Fibroblast of mammary gland (primary cell): ENCODE measurements at places on chromosomes 1 and 21.

GRCh38 chr1:187513190-187513589, 684.4 kb downstream of the PLA2G4A start:
- DNase-seq: peak; percentile 2

DNA sequence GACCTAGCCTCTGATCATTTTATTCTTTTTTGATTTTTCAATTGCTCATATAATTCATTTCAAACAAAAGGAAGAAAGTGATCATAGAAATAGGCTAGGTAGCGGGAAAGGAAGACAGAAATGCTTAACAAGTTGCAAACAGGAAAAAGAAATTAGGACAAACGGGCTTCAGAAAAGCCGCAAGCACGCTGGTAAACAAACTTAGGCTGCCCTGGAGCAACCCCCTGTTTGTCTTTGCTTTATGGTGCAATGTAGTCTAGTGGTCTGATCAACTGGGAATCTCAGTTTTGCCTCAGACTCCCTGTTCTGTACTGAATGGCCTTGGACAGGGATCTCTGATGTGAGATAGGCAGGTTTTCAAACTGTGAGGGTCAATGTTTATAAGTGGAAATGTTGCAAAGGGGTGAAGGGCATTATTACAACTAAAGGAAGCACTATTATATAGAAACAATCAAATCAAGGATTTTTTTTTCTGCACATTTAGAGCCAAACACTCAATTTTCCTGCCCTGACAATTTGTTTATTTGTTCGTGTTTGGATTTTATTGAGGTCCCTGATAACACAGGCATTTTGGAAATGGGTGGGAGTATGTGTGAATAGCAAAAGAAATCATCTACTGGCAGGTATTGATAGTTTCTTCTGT, 146.8 kb upstream of the NRIP1 start:
- no peak for DNase-seq

- DNase-seq: no peak
Measured at GRCh38 chr1:107683191-107683657, 281.8 kb downstream of the VAV3 start.

DNA sequence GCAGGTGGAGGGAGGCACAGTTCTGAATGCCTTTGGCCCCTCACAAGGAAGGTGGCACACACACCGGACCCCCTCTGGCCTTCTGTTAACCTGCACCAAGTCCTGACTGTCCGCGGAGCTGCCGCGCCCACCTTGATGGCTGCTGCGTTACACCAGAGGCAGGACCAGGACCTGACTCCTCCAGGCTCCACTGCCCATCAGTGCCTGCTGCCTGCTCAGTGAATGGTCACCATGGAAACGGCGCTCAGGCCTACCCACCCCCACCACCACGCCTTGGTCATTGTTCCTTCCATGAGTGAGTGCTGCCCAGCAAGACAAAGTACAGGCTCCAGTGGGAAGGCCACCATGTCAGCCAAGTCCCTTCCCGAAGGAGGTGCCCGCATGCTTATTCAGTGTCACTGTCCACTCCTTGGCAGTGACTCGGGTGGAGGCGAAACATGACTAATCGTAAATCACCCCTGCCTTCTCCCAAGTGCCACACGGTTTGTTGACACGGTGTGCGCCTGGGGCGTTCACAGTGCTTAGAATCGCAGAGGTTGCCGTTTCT, 57.3 kb downstream of the SLC37A1 start:
- no peak for DNase-seq

- no peak for DNase-seq
Measured at GRCh38 chr1:214727274-214727673, 124.3 kb downstream of the CENPF start.

DNA sequence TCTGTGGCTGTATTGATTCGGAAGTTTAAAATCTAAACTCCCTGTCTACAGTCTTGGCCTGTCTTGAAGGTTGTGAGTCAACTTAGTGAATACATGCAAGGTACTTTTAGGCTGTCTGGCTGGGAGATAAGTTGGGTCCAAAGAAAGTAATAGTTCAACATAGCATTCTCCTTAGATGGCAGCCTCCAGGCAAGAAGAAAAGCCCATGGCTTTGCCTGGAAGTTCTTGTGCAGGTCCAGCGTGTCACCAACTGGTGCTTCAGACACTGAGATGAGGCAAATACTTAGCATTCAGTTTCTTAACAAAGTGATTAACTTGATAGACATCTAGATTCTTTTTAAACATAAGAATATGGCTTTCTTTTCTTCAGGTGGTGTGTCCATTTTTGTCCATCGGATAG, 328.2 kb downstream of the DISC1 start:
- DNase-seq: no peak

- peak; percentile 38 for DNase-seq
Measured at GRCh38 chr1:201826830-201827229, 2.1 kb upstream of the IPO9 start.

DNA sequence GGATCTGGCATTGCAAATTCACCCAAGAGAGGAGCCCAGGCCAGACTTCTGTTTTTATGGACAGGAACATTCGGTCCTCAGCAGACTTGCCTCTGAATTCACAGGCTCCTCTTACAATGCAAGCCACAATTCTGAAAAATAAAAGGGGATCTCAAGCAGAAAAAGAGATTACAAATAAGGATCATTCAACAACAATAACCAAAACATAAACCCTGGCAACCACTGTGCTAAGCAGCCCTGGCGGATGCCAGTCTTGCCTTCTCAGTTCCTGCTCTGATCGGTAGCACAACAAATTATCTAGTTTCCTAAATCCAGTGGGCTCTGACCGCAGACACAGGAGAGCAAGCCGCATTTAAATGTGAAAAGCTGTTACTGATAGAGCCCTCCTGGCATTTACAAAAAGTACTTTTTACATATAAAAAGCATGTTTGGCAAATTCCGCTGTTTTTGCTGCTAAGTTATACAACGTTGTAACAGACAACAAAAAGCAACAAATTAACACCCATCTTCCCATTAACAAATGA, 123.4 kb upstream of the FOXD3 start:
- DNase-seq: no peak

DNA sequence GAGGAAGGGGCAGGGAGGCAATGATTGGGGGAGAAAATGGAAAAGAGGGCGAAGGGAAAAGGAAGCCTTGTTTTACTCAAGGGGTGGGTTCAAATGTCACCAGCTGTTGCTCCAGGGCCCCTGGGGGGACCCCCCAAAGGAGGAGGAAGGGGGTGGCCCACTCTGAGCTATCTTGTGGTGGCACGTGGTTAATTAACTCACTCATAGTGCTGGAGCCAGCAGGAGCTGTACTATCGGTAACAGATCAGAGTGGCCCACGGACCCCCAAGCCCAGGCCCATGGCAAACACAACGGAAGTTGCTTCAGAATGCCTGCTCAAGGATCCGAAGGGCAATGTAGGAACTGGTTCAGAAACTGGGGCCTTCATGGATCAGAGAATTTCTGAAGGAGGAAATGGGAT, 7.2 kb downstream of the TFF2 start:
- no peak for DNase-seq

DNA sequence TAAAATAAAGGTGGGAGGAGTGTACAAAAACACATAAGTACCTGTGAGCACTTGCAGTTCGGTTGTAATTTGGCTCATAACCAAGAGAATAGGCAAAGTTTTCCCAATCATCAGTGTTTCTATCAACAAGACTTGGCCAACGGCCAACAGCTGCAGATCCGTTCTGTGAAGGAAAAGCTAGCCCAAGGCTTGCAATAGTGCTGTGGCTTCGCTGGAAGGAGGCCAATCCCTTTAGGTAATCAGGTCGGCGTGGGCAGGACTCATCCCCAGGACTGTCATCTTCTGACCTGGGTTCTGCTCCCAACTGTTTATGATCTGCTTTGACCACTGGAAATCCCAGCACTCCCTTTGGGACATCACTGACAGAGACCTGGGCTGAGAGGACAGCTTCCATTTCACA, 107.8 kb downstream of the LYST start:
- DNase-seq: peak; percentile 18

- DNase-seq: no peak
Measured at GRCh38 chr1:240230816-240231215, 139.1 kb downstream of the FMN2 start.

GRCh38 chr1:58908561-58909560, 125.0 kb upstream of the JUN start:
- DNase-seq: peak; percentile 89

DNA sequence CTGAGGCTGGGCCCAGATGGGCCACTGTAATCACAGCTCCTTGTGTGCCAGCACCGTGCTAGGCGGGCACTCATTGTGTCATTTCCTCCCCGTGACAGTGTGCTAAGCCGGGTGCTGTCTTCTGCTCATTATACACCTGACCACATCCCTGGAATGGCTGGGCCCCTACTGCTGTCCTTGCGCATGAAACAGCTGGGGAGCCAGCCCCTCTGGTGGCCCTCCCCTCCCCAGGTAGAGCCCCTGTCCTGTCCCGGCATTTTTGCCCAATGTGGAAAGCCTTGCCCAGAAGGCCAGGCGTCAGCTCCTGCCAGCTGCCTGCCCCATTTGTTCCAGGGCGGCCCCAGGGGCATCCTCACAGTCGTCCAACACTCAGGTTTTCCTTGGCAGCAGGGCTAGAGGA, 107.4 kb upstream of the CASZ1 start:
- DNase-seq: no peak

DNA sequence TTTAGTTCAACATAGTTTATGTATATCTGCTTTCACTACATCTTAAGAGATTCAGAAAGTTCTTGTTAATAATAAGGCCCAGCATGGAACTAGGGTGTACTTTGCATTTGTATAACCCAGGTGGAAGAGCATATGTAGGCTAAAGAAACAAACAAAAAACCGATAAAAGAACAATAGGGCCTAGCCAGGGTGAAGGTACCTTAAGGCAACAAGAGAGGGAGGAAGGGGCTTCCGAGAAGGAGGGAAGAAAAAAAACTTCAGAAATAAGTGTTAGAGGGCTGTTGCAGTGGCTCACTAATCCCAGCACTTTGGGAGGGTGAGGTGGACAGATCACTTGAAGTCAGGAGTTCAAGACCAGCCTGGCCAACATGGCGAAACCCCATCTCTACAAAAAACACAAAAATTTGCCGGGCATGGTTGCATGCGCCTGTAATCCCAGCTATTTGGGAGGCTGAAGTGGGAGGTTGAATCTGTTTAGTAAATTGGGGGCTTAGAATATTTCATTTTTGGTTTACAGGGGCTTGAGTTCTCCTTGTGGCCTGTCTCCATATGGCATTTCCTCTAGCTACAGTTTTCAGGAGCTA, 4.7 kb upstream of the SPATA45 start:
- no peak for DNase-seq

DNA sequence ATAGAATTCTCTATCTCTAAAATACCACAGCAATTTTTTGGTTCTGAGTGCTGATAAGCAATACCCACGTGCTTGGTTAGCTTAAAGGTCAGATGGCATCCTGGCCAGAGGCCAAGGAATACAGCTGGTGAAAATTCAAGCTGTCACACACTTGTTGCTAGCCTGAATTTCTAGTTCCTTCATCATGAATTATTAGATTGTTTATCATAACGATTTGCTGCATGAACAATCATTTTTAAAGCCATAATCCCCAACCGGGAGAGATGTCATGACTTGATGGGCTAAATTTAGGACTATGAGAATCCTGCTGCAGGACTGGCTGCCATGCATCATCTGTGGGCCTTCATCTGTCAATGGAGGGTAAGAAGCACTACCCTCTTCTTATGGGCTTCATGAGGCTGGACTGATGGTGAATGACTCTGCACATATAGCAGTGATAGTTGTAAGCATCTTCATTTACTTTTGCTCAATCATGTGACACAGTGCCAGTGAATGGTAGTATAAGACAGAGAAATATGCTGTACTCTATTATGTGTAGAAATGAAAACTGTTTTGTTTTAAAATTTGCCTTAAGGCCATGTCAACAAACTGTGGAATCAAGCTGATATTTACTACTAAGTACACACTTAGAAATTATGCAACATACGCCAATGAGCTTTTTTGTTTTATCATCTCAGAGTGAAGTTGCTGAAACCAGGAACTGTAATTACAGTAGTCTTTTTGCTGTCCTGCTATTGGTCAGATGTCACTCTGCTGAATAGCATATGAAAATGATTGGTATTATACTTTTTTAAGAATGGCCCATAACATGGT, 80.5 kb upstream of the RALGPS2 start:
- no peak for DNase-seq

- DNase-seq: peak; percentile 88
Measured at GRCh38 chr1:30816211-30817076, 58.9 kb upstream of the LAPTM5 start.

DNA sequence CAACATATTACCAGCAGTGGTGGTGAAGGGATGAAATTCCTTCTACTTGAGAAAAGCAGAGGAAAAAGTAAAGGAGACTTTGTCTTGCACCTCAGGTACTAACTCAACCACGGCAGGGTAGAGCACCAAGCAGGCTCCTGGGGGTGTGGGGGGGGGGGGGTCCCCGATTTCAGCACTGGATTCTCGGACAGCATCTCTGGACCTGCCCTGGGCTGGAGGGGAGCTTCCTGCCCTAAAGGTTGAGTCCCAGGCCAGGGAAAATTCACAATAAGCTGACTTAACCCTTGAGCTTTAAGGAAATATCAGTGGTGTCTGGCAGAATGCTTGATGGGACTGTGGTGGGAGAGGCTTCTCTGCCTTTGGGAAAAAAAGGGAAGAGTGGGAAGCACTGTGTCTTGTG, 233.2 kb upstream of the CXADR start:
- DNase-seq: no peak

- DNase-seq: no peak
Measured at GRCh38 chr1:116489231-116489697, 81.6 kb downstream of the CD58 start.

DNA sequence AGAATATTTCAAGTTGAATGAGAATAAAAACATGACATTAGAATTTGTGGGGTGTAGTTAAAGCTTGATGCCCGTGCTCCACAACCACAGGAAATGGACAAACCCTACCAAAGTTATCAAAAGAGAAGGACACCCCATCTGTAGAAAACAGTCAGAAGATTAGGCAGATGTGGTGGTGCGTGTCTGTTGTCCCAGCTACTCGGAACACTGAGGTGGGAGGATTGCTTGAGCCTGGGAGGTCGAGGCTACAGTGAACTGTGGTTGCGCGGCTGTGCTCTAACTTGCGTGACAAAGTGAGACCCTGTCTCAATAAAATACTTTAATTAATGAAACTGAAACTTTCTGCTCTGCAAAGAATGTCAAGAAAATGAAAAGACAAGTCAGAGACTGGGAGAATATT, 1.5 kb upstream of the SPATC1L start:
- no peak for DNase-seq

DNA sequence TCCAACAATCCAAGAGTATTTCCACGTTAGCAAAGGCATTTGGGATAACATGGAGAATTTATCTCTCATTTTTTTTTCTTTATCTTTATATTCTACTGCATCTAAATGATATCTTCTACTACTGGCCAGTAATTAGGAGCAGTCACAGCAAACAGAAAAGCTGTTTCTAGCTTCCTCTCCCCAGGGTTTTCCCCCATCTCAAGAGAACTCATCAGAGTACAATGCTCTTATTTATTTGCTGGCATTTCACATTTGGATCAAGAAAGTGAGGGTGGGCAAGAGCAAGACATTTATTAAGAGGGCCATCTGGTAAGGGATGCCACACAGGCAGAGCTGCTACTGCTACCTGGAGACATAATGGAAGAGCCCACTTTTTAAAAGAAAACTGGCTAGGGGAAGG, 368.2 kb downstream of the USH2A start:
- no peak for DNase-seq

- peak; percentile 81 for DNase-seq
Measured at GRCh38 chr1:228085287-228085951, 2.9 kb downstream of the ARF1 start.

GRCh38 chr1:53308506-53308905, 19.4 kb downstream of the LRP8 start:
- no peak for DNase-seq

GRCh38 chr1:205335692-205336091, 14.1 kb upstream of the NUAK2 start:
- peak; percentile 68 for DNase-seq
